Retina (tissue), 1 donor: ENCODE measurements at places on chromosomes 3 and 15.

DNA sequence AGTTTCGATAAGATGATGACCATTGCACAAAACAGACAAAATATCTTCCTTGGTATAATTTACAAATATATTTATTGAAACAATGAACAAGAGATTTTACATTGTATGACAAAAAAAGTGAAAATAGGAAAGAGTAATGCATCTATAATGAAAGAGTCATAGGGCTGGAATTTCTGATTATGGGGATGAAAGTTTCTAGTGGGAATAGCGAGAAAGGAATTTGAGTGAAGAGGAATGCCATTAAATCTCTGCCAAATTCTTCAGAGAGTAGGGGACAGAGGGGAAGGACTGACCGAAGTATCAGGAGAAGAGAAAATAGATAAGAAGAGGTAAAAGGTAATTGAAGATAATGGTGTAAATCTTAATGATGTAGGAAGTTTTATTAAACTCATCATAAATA lies 125.4 kb downstream of the VGLL3 start:
- no peak for DNase-seq

- DNase-seq, result no peak
These were observed 500.4 kb downstream of the SHQ1 start for GRCh38 chr3:72347819-72348319.

DNA sequence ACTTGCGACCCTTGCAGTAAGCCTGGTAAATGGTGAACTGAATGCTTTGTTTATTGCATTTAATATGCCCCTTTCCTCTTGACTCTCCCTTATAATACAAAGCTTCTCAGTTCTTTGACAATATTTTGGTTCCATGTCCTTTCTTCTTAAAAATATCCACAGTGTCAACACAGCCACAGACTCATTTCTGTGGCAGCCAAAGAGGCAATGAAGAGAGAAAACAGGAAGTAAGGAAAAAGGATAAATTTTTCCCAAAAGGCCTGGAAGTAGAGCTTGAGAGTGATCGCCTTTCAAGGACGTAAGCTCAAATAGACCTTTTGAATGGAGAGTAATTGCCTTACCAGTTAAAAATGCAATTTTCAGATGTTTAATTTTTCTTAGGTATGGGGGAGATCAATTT lies 59.4 kb downstream of the PEX5L start:
- no peak for DNase-seq

DNA sequence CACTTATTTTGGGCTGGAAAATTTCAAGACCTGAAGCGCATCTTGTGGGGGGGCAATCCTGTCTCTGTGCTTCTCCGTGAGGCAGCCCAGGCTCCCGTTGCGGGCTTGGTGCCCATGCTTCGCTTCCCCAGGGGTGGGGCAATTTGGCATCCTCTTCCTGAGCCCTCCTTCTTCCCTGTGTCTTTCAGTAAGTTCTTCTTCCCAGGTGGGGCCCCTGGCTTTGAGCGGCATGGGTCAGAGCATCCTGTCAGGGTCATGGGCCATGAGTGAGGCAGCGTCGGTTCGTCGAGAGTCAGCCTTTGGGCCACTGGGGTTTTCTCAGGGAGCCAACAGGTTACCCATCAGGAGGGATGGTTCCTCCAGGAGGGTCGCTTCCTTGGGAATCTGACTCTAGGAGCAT lies 200.7 kb downstream of the UBE3A start:
- no peak for DNase-seq

DNA sequence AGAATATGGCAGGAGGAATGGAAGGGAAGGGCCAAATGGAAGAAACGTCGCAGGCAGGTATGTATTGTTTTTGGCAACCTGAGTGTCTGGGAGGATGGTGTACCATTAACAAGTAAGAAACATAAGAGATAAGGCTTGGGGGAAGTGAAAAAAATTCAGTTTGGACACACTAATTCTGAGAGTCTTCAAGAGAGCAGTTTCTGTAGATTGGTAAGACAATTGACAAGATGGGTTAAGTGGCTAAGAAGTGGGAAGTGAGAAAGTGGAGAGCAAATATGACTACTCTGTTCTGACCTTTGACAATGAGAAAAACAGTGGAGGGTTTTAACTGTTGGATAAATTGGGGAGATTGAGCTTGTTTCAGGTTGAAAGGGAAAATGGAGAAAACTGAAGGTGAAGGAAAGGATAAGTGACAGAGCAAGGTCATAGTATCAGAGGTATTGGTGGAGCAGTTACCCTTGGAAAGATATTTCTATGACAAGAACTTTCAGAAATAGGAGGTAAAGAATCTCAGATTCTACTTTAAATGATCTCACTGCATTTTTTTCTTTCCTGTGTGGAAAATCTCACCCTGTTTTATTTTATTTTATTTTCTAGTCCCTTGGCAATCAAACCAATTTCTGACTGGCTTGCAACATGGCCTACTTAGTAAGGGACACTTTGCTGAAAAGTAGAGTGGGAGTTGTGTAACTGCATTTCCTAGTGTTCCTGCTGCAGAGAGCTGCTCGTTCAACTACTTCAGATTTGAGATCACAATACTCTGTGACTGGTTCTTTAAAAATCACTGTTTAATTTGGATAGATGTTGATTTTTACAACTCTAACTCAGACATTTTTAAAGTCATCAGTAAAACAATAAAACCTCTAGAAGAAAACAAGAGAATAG lies 23.1 kb upstream of the GABPB1 start:
- no peak for DNase-seq

- peak; percentile 86 for DNase-seq
These were observed at the start of gene LSAMP for GRCh38 chr3:116445311-116445841. Gene LSAMP, minus strand, starts transcription at chr3:116445487.

- DNase-seq, result no peak
These were observed 636 bp upstream of the EIF1B start for GRCh38 chr3:40308725-40309417.

- no peak for DNase-seq
These were observed 156.7 kb upstream of the ATP11B start for GRCh38 chr3:182636646-182637045.

GRCh38 chr15:24772686-24773373 lies 97.3 kb downstream of the NPAP1 start:
- peak; percentile 88 for DNase-seq

DNA sequence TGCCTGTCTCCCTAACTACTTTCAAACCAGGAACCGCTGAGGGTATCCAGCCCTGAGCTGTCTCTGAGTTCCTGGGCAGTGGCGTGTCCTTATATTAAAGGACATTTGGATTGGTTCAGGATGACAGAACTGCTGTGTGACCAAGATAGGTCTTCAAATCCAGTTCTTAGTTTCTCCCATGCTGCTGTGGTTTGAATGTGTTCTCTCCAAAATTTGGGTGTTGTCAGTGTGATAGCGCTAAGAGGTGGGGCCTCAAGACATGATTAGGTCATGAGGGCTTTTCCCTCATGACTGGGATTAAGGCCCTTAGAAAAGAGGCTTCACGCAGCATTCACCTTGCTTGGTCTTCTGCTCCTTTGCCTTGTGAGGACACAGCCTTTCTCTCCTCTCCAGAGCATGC lies 376.5 kb upstream of the TPM1 start:
- no peak for DNase-seq

- DNase-seq, result no peak
These were observed 34.2 kb downstream of the KAT2B start for GRCh38 chr3:20074226-20075063.

DNA sequence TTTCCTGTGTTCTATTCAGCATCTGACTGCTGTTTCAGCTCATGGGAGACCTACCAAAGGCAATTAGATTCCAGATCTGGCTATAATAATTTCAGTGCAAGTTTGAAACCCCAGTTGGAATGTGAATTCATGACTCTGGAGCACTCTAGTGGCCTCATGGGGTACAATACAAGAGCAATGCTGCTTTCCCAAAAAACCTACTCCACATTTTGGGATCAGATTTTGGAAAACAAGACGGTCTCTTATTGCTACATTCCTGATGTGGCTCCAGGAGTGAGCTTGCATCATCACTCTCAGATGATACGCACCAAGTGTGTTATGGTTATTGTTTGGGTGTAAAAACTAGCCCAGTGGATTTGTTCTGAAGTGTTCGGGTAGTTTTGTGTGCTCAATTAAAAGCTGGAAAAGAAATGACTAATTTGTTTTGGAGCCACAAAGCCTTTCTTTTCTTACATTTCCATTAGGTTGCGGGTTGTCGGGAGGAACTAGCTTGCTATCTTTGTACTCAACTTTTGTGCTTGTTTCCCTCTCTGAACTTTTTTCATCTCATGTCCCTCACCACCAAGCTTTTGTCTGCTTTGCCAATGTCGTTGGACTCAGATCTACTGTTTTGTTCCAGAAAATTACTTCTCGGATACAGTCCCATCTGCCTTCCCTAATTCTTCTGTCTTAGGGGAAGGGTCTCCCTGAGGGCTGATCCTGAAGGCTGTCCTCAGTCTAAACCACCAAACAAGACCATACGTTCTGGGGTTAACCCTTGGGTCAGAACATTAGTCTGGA lies 272.1 kb downstream of the BBX start:
- no peak for DNase-seq

- DNase-seq, result no peak
These were observed 55.2 kb downstream of the HMG20A start for GRCh38 chr15:77475898-77476297.

DNA sequence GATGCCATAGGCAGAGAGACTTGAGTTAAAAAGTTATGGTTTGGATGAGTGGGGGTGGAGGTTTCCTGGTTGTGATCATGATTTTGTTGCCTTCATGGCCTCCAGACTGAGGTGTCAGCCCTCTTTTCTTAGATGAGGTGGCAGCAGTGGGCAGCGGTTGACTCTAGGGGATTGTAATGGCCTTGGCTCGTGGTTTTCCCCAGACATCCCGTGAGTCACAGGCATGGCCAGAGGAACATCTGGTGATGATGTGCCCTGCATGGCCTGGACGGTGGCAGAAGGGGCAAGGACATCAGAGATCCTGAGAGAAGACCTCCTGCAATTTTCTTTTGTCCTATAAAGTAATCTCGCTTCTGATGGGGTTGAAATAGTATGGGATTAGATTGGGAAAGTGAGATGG lies 12.4 kb downstream of the RETNLB start:
- DNase-seq, result no peak

GRCh38 chr15:70715840-70716485 lies 47.4 kb downstream of the UACA start:
- peak; percentile 54 for DNase-seq

DNA sequence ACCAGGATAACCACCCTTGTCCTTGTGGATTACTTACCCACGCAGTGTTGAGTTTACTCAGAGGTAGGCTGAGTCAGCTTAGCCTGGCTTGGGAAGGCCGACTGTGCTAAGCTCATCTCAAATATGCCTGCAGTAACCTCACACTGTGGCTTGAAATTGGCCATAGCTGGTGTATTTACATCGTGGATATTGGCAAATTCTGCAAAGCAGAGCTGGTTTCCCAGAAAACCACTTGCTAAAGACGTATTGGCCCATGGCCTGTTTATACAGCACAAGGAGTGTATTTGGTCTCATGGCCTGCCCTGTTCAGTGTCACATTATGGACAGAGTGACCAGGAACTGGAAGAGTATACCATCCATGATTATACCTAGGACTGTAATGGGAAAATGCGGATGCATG lies 170.5 kb upstream of the UBE3A start:
- DNase-seq, result no peak

- DNase-seq, result no peak
These were observed 342.9 kb upstream of the PROK2 start for GRCh38 chr3:72127844-72128243.

DNA sequence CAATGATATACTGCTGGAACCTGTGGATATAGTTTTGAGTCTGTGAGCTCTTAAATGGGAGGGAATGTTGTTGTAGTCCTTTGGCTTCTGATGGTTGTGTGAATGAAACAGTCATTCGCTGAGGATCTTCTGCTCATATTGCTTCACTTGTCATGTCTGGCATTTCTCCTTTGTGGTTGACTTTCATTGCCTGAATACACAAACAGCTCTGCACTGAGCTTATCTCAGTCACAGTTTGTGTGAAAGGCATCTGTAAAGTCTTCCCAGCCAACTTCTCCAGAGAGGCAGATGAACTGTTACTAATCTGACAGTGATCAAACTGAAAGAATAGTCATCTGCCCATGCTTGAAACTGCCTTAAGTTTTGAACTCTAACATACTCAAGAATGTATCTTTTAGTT lies 59.8 kb downstream of the TMED3 start:
- DNase-seq, result no peak

- DNase-seq, result no peak
These were observed 186.7 kb upstream of the WNT5A start for GRCh38 chr3:55673764-55674163.

- no peak for DNase-seq
These were observed 77.1 kb downstream of the SLC25A26 start for GRCh38 chr3:66297900-66298299.

- DNase-seq, result peak; percentile 91
These were observed at the start of gene DLL4 for GRCh38 chr15:40928821-40929659. Gene DLL4, plus strand, starts transcription at chr15:40929340. Its CDS starts 329 bp downstream, at chr15:40929669.

DNA sequence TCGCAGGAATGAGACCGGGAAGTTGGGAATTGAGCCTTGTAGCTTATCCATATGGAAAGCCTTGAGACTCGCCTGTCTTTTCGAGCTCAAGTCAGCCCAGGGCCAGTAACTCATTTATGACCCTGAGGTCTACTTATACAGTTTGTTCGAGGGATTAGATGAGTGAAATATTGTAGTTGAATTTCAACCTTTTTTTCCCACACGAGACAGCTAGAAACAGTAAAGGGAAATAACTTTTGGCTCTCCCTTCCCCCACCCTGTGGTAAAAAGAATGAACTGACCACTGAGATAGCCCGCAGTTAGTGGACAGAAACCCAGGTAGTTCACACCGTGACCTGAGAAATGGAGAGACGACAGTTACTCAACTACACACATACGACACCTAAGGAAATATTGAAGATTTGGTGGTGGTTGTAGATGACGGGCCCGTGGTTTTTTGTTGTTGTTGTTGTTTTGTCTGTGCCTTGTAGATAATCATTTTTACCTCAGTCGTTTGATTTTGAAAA lies 841 bp downstream of the EIF3J start:
- DNase-seq, result no peak

- no peak for DNase-seq
These were observed 34.0 kb upstream of the HRH1 start for GRCh38 chr3:11120091-11120805.

DNA sequence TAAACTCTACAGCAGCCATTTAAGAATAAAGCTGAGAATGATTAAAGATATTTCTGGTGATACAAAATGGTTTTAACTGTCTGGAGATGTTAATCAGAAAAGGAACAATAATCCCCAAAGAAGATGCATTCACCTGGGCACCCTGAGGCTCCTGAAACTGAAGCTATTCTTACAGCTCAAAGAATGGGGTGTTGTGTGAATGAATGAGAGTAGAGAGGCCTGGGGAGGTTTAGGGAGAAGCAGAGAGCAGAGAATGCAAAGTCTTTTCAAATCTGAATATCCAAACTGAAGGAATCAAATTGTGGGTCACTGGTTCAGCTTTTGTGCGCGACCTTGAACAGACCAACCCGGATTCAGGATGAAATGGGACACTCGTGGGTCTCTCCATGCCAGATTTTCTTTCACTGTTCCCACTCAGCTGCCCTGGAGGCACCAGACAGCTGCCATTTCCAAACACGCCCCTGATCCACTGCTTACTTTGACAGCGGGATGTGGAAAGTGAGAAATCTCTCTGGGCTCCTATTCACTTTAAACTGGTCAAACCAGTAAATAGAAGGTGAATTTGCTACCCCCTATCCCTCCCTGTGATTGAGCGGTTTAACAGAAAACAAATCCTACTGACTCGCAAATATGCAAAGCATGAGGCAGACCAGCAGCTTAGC lies 485.5 kb upstream of the THBS1 start:
- DNase-seq, result peak; percentile 40
